A549 treated with Hydrocortisone at 1 μM for 4 hours (cell line): ENCODE measurements at places on chromosomes 5 and 9. TPM values are rescaled to one million over a fixed set of nuclear protein-coding genes. Genes with fewer than 3 reads are reported as not detected.

Gene PCDHGA6
- 0.14 to 0.26 TPM (median 0.20 TPM) in 5 replicates for total RNA-seq

Gene LIX1
- not detected in 5 replicates for total RNA-seq

Gene PCDHAC2
- 3.3 to 4.9 TPM (median 3.7 TPM) in 5 replicates for total RNA-seq

Gene SLC45A2
- not detected in 5 replicates for total RNA-seq

Gene CDKN2A
- not detected in 5 replicates for total RNA-seq

Gene PTGS1
- total RNA-seq: 1.5 to 1.8 TPM (median 1.5 TPM) in 5 replicates

Gene WNK2
- total RNA-seq: 5.6 to 6.5 TPM (median 6.4 TPM) in 5 replicates

Gene PCAT7
- 0.50 to 0.96 TPM (median 0.74 TPM) in 5 replicates for total RNA-seq

Gene PTTG1
- 188 to 246 TPM (median 205 TPM) in 5 replicates for total RNA-seq

Gene LRRC70
- 0.08 to 0.22 TPM (median 0.15 TPM) in 3 of 5 replicates, not detected in the others for total RNA-seq

Gene IL4
- not detected in 5 replicates for total RNA-seq

Gene TRIM7
- total RNA-seq: 29.9 to 42.8 TPM (median 40.5 TPM) in 5 replicates

Gene NTRK2
- 0.01 to 0.03 TPM (median 0.02 TPM) in 3 of 5 replicates, not detected in the others for total RNA-seq

Gene LEAP2
- total RNA-seq: 0.62 to 1.0 TPM (median 0.97 TPM) in 5 replicates

Gene ORM1
- 0.16 TPM in 1 of 5 replicates, not detected in the others for total RNA-seq

Gene SNCAIP
- 0.03 to 0.05 TPM in 2 of 5 replicates, not detected in the others for total RNA-seq

Gene IL9
- total RNA-seq: not detected in 5 replicates
